Left cardiac atrium (tissue), 4 donors: ENCODE measurements at places on chromosomes 12 and 14. TPM values are rescaled to one million over a fixed set of nuclear protein-coding genes. Genes with fewer than 3 reads are reported as not detected.
A peak's percentile ranks its signal among the peaks of the same experiment; 100 is the strongest.

GRCh38 chr12:26825459-26826016, 7.5 kb downstream of the ITPR2 start:
- DNase-seq: no peak

GRCh38 chr12:106508966-106509365, 73.8 kb upstream of the RFX4 start:
- DNase-seq: no peak

DNA sequence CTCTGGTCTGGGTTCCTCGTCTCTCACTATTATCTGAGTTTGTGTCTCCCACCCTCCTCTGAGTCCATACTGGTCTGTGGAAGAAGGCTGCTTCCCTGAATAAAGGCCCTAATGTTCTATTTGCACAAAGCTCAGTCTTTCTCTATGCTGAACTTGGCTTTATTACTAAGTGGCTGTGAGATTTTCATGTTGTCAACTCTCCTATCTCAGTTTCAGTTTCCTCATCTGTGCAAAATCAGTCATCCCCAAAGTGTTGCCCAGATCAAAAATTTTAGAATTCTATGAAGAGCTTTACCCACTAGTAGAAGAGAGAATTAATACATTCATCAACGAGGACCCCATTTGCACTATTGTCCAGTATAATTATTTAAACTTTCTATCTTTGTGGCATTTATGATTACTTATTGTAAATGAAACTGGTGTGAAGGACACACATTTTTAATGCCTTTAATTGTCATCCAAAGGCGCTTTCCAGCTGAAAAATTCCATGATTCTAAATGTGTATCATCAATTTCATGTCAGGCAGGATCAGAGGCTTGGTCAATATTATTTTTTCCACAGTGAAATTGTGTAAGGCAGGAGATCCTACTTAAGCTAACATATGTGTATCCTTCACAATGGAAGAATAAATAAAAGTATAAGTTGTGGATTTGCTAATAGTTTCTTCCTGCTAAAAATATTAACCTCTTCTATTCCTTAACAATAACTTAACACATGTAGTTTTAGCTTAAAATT, 79.1 kb upstream of the EEA1 start:
- DNase-seq: no peak

- no peak for DNase-seq
Observed at GRCh38 chr14:91963465-91963864, 16.0 kb upstream of the FBLN5 start.

DNA sequence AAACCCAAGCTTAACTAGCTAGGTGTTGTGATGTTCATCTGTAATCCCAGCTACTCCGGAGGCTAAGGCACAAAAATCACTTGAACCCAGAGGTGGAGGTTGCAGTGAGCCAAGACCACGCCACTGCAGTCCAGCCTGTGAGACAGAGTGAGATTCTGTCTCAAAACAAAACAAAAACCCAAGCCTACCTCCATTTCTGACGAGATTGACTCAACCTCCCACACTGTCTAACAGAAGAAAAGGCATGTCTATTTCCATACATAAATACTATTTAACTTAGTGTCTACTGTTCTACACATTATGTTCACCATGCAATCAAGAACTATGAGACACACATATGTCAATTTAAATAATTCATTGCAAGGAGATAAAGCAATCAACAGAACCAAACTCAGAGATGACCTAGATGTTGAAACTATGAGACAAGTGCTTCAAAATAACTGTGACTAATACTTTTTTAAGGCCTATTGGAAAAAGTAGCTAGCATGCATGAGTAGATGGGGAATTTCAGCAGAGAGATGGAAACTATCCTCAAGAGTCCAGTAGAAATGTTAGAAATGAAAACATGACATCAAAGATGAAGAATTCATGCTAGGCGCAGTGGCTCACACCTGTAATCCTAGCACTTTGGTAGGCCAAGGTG, 75.9 kb upstream of the DHRS4 start:
- no peak for DNase-seq

DNA sequence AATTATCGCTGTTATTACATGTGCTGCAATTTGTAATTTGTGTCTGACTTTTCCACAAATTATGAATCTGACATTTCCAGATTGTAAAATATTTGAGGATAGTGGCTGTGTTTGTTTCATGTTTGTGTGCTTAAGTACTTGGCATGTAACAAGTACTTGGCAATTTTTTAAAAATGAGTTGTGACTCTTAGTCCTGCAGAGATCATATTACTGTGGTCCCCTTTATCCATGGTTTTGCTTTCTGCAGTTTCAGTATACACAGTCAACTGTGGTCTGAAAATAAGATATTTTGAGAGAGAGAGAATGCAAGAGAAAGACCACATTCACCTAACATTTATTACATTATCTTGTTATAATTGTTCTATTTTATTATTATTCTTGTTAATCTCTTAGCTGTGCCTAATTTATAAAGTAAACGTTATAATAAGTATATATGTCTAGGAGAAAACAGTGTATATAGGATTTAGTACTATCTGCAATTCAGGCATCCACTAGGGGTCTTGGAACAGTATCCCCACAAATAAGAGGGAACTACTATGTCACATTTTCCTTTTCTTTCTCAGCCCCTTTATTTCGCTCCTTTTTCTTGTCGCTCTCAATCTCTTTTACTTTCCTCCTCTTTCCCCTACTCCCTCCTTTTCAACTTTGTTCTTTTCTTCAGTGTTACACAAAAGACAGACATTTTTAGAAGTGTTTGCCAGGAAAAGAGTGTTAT, 176.1 kb downstream of the FUT8 start:
- DNase-seq: no peak

DNA sequence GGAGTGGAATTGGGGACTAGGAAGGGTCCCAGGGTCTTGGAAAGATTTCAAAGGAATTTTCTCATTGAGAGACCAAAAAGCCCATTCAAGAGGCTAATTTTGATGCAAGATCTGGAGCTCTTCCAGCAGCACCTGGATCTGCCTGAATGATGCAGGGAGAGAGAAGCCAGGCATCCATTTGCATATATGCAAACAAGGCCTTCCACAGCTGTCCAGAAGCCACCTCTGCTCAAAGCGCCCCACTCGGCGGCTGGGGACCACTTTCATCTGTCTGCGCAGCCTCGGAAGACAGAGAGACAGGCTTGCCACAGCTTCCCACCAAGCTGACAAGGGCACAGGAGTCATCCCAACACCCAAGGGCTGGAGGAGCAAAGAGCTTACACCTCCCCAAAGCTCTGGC, 295.6 kb downstream of the DPF3 start:
- no peak for DNase-seq

DNA sequence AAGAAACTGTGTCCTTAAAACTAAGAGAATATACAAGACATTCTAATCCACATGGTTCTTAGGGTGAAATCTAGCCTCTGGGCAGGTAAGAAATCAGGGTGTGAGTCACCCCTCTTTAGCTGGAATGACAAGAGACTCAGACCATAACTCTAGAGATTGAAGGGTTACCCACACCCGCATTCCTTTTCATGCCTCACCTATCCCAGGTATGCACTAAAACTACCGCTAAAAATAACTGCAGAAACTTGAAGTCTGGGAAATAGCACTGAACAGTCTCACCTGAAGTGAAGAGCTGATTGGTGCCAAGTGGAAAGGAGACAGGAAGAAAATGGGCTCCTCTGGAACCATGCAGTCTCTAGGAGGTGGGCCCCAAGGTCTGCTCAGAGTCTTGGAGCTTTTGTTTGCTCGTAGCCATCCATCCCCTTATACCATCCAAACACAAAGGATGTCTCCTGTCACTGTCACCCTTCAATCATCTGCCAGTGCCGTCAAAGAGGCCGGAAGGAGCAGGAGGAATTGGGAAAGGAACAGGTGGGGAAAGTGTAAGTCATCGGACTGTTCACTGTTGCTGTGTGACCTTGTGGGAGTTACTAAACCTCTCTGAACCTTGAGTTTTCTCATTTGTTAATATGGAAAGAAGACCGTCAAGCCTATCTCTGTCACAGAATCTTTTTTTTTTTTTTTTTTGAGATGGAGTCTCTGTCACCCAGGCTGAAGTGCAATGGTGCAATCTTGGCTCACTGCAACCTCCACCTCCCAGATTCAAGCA, 22.4 kb downstream of the DDX47 start:
- no peak for DNase-seq

- no peak for DNase-seq
Observed at GRCh38 chr12:23585782-23586163, 363.7 kb downstream of the SOX5 start.

GRCh38 chr14:59632381-59632780, 55.8 kb upstream of the CCDC175 start:
- DNase-seq: no peak

- no peak for DNase-seq
Observed at GRCh38 chr14:93683226-93683625, 105.1 kb downstream of the PRIMA1 start.

- DNase-seq: no peak
Observed at GRCh38 chr14:101591582-101591981, 30.3 kb downstream of the DIO3 start.

DNA sequence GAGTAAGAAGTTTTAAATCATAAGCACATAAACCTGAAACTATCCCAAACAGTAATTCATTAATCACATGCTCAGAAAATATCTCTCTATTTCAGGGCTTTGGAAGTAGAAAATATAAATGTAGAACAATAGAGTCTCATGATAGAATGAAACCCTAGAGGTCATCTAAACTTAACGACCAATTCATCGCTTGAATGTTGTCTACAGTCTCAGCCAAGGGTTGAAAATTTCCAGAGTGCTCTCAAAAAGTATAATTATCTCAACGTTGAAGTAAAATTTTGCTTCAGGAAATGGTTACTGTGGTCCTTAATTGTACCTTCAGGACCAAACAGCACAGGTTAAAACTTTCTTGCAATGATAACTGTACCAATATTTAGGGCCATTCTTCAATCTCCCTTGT, 1053.6 kb upstream of the SEL1L start:
- no peak for DNase-seq

GRCh38 chr12:80277732-80278131, 166.3 kb upstream of the PTPRQ start:
- DNase-seq: no peak

- DNase-seq: peak; percentile 67
Observed at GRCh38 chr12:51926064-51926632, 18.8 kb downstream of the ACVRL1 start.

DNA sequence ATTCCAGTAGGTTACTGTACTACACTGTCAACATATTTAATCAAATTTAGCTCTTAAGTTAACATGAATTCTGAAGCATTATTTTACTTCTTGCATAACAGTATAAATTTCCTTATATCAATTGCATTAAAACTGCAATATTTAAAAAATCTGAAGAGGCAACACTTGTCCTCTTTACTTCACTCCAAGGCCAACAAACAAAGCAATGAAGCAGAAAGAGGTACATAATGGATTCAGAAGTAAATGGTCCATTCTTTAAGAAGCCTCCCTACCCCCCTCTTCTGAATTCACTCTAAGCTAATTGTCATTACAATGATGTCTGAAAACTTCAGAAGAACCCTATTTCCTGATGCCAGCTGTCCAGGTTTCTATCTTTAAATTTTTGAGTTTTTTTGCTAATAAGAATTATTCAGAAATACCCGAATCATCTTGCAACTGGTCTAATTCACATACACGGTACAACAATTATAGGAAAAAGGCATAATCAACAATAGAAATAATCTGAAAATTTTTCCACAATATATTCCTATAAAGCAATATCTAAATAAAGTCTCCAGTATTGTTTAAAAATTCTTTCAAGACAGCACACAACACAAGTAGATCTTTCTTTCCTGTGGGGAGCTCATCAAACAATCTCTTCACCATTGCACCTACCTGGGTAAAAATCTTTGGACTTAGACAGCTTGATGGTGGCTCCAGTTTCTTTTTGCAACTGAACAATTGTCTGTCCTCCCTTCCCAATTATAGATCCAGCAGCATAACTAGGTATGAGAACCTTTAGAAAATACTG, 2.9 kb downstream of the NOVA1 start:
- no peak for DNase-seq

DNA sequence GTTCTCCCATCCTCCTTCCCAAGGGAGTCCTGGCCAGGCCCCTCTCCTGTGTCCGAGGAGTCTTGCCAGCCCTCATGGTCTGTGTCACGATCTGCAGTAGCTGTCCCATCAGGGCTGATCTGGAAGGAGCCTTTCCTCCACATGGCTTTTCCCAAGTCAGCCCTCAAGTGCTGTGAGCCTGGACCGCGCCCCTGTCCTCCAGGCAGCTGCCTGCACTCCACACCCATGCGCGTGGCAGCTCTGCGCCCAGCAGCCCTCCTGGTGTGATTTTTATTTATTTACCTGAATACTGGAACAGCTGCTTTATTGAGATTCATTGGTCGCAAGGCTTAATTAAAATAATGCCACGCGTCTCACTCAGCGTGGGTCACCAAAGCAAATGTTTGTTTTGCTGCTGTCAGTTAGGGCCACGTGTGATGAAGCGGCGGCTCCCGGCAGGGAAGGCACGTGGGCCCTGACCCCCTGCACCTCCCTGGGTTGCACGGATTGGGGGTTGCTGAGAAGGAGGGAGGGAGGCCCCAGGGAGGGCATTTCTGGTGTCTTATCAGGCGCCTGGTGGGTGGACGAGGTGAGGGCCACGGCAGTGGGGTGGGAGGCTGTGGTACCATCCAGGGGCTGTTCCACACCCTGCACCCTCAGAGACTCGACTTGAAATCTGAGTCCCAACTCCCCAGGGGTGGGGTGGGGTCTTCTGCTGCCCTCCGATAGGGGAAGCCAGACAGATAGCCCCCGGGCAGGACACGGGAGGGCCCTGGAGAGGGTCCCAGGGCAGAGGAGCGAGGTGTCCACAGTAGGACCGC, 206.3 kb upstream of the C14orf180 start:
- no peak for DNase-seq

- DNase-seq: no peak
Observed at GRCh38 chr12:28543021-28543890, 353.0 kb downstream of the CCDC91 start.

ALX1 gene
- not detected for total RNA-seq

SPPL3 gene
- 29.7 TPM for total RNA-seq

METTL3 gene
- total RNA-seq: 26.8 TPM

DAO gene
- total RNA-seq: not detected

IL26 gene
- not detected for total RNA-seq

ST8SIA1 gene
- 3.0 TPM for total RNA-seq

GPRC5A gene
- total RNA-seq: 2.6 TPM

SLC5A8 gene
- not detected for total RNA-seq

CRACR2A gene
- total RNA-seq: 10.1 TPM

BIN2 gene
- total RNA-seq: 3.2 TPM

GPR137C gene
- total RNA-seq: 0.52 TPM

C3AR1 gene
- total RNA-seq: 22.0 TPM

PYM1 gene
- 16.0 TPM for total RNA-seq

BCAT1 gene
- 10.9 TPM for total RNA-seq

OR6C6 gene
- not detected for total RNA-seq
